ENCODE measurements at places on chromosomes 11 and 22. TPM values are rescaled to one million over a fixed set of nuclear protein-coding genes. Genes with fewer than 3 reads are reported as not detected.

The REXO2 gene
- 90.2 TPM for total RNA-seq

The CNTN5 gene
- not detected for total RNA-seq

The RIBC2 gene
- 2.4 TPM for total RNA-seq

DNA sequence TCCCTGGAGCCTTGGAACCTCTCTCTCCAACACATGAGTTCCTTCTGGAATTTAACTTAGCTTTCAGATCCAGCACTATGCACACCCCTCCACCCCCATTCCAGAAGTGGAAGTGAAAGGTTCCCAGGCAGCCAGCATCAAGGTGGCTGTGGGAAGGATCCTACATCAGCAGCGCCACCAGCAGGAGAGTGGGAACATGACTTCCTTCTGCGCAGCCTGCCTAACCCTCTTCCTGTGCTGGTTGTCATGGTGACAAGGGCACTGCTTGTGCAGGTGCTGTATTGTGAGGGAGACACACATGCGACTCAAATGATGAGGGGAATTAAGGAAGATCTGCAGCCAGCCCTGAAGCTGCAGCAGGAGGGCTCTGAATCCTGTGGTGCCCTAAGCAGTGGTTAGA, 904.5 kb upstream of the API5 start:
- peak; percentile 93 for DNase-seq

DNA sequence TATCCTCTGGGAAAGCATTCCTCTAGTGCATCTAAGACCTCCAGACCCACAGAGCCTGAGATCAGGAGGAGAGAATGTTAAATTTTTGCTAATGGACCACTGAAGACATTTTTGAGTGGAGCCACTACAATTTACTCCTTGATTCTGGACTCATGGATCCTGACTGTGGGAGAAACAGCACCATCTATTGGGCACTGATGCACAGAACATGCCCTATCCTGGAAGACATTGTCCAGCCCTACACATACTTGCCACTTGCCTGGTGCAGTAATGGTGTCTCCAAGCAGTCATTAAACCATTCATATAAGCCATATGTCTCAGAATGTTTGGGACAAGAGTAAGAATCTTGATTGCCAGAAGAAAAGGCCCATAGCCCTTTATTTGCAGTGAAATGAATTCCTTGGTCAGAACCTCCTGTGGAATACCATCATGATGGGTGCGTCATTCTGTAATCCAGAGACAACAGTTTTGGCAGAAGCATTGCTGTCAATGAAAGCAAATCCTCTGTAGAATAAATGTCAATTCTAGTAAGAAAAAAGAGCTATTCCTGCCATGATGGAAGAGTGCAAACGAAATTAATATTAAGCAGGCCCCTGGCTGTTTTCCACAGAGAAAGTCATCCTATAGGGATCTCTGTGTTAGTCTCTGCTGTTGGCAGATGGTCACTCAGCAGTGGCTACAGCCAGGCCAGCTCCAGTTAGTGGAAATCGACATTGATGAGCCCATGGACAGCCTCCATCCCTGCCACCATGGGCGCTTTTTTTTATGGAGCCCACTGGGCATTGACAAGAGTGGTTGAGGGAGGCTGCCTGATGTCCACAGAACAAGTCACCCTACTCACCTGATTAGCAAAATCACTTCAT, 43.5 kb downstream of the GGTLC2 start:
- peak; percentile 24 for DNase-seq

GRCh38 chr11:83978942-83979341, 692.8 kb upstream of the CCDC90B start:
- DNase-seq: no peak

DNA sequence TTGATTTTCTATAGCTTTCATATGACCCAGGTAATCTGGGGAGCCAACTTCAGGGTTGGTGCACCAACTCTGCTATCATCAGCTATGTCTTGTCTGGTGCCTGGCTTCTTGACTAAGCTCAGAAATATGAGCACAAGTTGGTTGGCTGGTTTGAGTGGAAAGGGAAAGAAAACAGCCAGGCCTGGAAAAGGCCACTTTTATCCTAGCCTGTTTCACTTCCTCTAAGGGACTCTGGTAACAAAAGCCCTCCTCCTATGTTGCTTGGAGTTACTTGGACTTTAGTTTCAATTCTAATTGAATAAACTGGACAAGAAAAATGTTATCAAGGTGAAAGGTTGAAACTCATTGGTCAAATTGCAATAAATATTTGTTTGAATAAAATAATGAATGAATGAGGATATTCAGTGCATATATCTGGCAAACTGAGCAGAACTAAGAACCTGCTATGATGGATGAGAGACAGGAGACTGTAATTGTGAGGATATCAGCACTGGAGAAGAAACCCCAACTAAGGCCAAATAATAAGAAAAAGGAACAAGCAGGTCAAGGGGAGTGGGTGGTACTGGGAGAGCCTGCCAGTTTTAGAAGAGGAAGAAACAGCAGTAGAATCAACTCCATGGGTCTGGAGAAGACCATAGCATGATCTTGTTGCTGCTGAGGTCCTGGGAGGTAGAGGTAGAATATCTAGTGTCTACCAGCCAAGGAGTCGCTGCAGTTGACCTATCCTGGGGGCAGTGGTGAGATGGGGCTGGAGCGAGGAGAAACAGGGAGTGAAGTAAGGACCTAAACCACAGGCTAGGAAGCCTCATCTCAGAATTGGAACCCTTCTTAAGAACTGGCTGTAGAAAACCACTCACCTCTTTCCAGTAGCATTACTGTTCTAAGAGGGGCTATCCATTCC, 8.2 kb downstream of the ROBO4 start:
- DNase-seq: no peak

DNA sequence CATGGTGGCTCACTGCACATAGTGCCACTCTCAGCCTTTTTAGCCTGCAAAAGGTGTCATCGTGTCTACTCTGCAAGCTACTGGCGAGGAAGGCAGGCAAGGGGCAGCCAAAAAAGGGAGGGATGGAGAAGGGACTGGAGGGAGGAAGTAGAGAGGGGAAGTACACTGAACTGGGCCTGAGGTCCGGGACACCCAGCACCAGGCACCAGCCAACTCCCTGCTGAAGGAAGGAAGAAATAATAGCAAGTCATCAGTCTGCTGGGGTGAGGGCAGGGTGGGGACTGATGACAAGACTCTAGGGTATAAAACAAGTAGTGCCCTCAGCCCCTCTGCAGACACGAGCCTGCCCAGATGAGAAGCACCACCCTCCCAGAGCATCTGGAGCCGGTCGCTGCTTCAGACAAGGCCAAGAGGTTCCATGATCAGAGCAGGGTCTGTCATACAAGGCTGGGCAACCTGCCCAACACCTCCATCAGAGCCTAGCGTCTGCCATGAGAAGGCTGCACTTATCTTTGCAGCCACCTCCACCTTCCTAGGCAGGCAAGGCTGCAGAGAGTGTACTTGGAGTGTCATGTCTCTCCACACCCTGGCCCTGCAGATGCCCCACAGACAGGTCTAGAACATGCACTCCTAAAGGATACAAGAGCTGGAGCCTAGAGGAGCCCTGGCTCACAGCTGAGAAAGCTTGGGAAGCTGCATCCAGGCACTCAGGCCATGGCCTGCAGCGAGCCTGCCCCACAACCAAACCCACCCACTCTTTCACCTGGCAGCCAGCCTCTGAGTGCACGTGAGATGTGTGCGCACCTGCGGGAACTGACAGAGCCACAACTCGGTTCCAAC, 9.0 kb upstream of the COMT start:
- DNase-seq: no peak

- no peak for DNase-seq
Observed at GRCh38 chr11:48193876-48194275, 22.7 kb upstream of the OR4B1 start.

GRCh38 chr11:126113515-126113957, 50.9 kb upstream of the CDON start:
- DNase-seq: no peak

Measured in WTC11 (cell line).